Glutamatergic neuron (in vitro differentiated cells): ENCODE measurements at places on chromosomes 7 and 10. TPM values are rescaled to one million over a fixed set of nuclear protein-coding genes. Genes with fewer than 3 reads are reported as not detected.
A peak's percentile ranks its signal among the peaks of the same experiment; 100 is the strongest.

GRCh38 chr10:46536171-46536570 is 20.3 kb downstream of the GPRIN2 start:
- no peak overlapping the region for H3K4me3 ChIP-seq
- H3K27me3 ChIP-seq = peaks cover 9% of the 10 kb centered on the region
- H3K27ac ChIP-seq = no peak overlapping the region
- DNase-seq = peak; percentile 15
- no peaks in the 10 kb centered on the region for H3K36me3 ChIP-seq

GRCh38 chr10:4742217-4742616 is 83.8 kb upstream of the AKR1E2 start:
- no peaks in the 10 kb centered on the region for H3K4me1 ChIP-seq
- H3K4me3 ChIP-seq = no peak overlapping the region
- no peaks in the 10 kb centered on the region for H3K27me3 ChIP-seq
- DNase-seq = no peak
- H3K36me3 ChIP-seq = no peaks in the 10 kb centered on the region

DNA sequence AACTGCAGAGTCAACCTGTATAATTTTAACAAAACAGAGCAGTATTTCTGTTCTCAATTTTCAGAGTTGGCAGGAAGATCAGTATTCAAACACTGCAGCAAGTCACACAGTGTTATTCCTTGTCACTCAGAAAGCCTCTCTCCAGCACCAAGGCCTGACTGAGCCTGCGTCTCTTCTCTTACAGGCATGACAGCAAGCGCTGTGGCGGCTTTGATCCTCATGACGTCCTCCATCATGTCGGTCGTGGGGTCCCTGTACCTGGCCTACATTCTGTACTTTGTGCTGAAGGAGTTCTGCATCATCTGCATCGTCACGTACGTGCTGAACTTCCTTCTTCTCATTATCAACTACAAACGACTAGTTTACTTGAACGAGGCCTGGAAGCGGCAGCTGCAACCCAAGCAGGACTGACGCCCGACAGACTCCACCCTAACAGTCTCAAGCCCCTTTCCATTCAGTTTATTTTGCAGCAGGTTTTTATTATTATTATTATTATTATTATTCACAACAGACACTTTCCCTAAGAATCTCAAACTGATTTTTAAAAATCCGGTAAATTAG is 28.0 kb downstream of the GUSB start:
- H3K4me3 ChIP-seq = no peak overlapping the region
- DNase-seq = no peak
- no peaks in the 10 kb centered on the region for H3K4me1 ChIP-seq

DNA sequence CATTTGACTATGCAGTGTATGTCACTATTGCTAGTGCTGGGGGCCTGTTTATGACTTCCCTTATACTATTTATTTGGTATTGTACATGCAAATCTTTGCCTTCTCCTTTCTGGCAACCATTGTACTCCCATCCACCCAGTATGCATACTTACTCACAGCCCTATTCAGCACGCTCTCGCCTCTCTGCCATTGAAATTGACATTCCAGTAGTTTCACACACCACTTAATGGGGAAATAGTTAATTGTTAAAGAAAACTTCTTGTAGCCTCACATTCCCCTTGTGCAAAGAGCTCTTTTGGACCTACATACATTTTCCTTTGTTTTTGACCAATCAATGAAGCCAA is 9.9 kb downstream of the CLDN12 start:
- no peak for DNase-seq
- no peaks in the 10 kb centered on the region for H3K4me1 ChIP-seq
- no peaks in the 10 kb centered on the region for H3K36me3 ChIP-seq
- no peak overlapping the region for H3K27ac ChIP-seq
- peaks cover 1% of the 10 kb centered on the region for H3K27me3 ChIP-seq
- no peak overlapping the region for H3K4me3 ChIP-seq

GRCh38 chr7:151409667-151410404 is at the start of gene WDR86:
Gene WDR86, minus strand, starts transcription at chr7:151410038. Its CDS starts 449 bp downstream, at chr7:151409589.
- peaks cover 13% of the 10 kb centered on the region for H3K27me3 ChIP-seq
- H3K27ac ChIP-seq = peak within 1 kb of the TSS; percentile 89
- peak within 1 kb of the TSS; percentile 88 for H3K4me3 ChIP-seq
- no peaks in the 10 kb centered on the region for H3K36me3 ChIP-seq

- no peaks in the 10 kb centered on the region for H3K27me3 ChIP-seq
- H3K4me1 ChIP-seq = peaks cover 5% of the 10 kb centered on the region
- H3K36me3 ChIP-seq = no peaks in the 10 kb centered on the region
- no peak overlapping the region for H3K4me3 ChIP-seq
These were observed 6.0 kb downstream of the MEOX2 start for GRCh38 chr7:15680446-15680845.

GRCh38 chr10:96400465-96400864 is 41.7 kb upstream of the OPALIN start:
- DNase-seq = no peak
- no peaks in the 10 kb centered on the region for H3K36me3 ChIP-seq
- peaks cover 6% of the 10 kb centered on the region for H3K4me1 ChIP-seq
- no peaks in the 10 kb centered on the region for H3K27me3 ChIP-seq
- no peak overlapping the region for H3K27ac ChIP-seq

- H3K4me3 ChIP-seq = no peak overlapping the region
- no peaks in the 10 kb centered on the region for H3K36me3 ChIP-seq
- H3K4me1 ChIP-seq = no peaks in the 10 kb centered on the region
- no peak overlapping the region for H3K27ac ChIP-seq
- no peak for DNase-seq
- peaks cover 2% of the 10 kb centered on the region for H3K27me3 ChIP-seq
These were observed 8.4 kb upstream of the BMPR1A start for GRCh38 chr10:86747796-86748581.

- H3K4me3 ChIP-seq = no peak overlapping the region
- H3K27me3 ChIP-seq = peaks cover 2% of the 10 kb centered on the region
- H3K4me1 ChIP-seq = peaks cover 3% of the 10 kb centered on the region
- no peak overlapping the region for H3K27ac ChIP-seq
- peaks cover 4% of the 10 kb centered on the region for H3K36me3 ChIP-seq
These were observed 85.3 kb upstream of the UNC5B start for GRCh38 chr10:71127104-71127503.

DNA sequence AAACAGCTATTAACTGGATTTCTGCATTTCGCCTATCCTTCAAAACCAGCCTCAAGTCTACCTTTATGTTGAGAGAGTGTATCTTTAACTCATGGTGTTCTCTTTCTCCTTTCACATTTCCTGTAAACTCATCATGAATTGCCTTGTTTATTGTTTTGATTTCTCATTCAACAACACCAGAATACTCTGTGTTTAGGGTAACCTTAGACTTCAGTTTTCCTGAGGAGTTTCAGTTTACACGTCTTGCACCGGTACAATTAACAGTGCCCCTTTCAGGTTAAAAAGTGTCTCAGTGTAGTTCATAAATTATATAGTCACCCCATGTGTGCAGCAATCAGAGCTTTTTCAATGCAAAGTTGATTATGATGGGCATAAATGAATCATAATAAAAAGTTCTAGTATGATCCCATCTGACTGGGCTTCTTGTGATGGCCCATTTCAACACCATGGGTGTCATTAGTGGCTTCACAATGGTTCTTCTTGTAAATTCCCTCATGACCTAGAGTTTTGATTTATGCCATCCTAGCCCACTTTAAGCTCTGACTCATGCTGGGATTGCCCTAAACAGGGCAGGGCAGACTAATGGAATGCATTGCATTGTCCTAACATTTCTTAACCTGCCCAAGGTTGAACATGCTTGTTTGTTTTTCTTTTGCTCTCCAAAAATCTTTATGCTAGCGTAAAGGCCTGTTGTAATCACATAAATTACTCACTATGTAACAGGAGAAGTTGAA is 22.0 kb downstream of the ITGB8 start:
- no peak for DNase-seq
- H3K27ac ChIP-seq = no peak overlapping the region
- H3K27me3 ChIP-seq = peaks cover 1% of the 10 kb centered on the region
- H3K4me1 ChIP-seq = peaks cover 8% of the 10 kb centered on the region

GRCh38 chr7:2154121-2154520 is 78.6 kb downstream of the MAD1L1 start:
- no peak overlapping the region for H3K27ac ChIP-seq
- H3K4me1 ChIP-seq = peaks cover 43% of the 10 kb centered on the region
- DNase-seq = no peak
- H3K36me3 ChIP-seq = peaks cover 6% of the 10 kb centered on the region
- H3K4me3 ChIP-seq = no peak overlapping the region

DNA sequence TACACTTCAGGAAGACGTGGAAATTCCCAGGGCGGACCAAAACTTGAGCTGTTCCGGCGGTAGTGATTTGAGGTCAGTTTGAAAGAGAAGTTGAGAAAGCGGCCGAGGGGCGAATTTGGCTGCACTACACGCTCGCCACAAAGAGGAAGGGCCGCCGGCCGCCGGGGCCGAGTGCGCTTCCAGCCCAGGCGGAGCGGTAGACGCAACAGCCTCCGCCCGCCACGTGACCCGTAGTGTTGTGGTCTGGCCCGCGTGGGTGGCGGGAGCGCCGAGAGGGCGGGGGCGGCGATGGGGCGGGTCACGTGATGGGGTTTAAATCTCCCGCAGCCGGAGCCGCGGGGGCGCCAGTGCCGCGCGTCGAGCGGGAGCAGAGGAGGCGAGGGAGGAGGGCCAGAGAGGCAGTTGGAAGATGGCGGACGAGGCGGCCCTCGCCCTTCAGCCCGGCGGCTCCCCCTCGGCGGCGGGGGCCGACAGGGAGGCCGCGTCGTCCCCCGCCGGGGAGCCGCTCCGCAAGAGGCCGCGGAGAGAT is at the start of gene SIRT1:
Gene SIRT1, plus strand, starts transcription at position 344 of the 529 bp plus-strand sequence. Its CDS starts 66 bp downstream, at position 410.
- peaks cover 5% of the 10 kb centered on the region for H3K27me3 ChIP-seq
- H3K36me3 ChIP-seq = peaks cover 4% of the 10 kb centered on the region
- peak within 1 kb of the TSS; percentile 95 for H3K27ac ChIP-seq
- peaks cover 5% of the 10 kb centered on the region for H3K4me1 ChIP-seq

DNA sequence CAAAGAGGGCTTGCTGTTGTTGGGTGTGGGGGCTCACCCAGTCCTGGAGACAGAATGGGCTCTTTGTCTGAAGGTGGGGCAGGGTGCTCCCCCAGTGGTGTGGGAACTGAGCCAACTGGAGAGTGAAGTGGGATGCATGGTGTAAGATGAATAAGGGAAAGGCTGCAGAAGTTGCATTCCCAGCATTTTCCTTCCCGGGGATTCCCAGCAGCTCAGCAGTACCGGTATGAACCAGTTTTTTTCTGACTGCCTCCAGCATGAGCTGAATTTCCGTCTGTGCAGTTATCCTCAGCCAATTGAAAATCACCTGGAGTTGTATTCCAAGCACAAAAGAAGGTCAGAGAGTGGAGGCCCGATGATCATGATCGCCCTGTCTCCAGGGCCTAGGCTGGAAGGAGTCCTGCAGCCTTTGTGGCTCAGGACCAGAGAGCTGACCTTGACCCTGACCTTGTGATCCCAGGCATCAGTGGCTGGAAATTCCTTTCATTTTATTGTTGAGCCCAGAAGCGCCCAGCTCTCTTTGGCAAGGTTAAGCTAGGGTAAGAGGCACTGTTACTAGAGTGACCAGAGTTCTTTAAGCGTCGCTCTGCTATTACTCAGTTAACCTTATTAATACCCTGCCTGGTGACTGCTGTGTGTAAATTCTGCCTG is 33.4 kb downstream of the OGDH start:
- H3K36me3 ChIP-seq = no peaks in the 10 kb centered on the region
- H3K4me3 ChIP-seq = no peak overlapping the region
- H3K27ac ChIP-seq = peak overlapping the region; percentile 64
- no peaks in the 10 kb centered on the region for H3K27me3 ChIP-seq
- DNase-seq = no peak
- peaks cover 25% of the 10 kb centered on the region for H3K4me1 ChIP-seq

DNA sequence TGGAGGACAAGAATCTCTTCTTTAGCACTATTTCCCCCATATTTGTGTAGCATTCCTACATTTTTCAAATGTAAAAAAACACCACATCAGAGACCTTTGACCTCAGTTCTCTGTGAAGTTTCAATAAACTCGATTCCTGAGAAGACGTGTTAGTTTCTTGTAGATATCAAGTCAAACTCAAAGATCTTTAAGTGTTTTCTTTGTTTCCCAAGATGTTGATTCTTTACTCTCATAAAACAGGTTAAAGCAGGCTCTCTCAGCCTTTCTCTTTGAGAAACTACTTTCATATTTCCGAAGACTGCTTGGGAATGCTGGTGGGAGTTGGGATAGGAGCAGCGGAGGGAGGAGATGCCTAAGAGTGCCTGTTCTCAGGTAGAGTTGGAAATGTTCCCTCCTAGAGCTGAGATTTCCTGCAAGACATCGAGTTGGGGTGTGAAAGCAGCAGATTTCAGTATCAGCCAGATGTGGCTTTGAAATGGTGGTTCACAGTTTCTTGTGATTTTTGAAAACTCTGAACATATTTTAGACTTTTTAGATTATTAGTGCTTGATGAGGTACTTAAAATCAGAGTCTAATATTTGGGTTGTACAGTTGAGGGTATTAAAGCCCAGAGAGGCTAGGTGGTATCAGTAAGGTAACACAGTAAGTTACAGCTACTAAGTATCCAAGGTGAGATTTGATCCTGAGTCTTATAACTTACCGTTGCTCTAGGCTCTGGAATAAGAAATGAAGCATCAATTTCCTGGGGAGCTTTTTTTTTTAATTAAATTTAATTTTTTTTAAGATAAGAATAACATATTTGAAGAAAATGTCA is 13.9 kb downstream of the ADK start:
- H3K36me3 ChIP-seq = no peaks in the 10 kb centered on the region
- no peak for DNase-seq
- no peaks in the 10 kb centered on the region for H3K27me3 ChIP-seq
- H3K4me3 ChIP-seq = no peak overlapping the region

DNA sequence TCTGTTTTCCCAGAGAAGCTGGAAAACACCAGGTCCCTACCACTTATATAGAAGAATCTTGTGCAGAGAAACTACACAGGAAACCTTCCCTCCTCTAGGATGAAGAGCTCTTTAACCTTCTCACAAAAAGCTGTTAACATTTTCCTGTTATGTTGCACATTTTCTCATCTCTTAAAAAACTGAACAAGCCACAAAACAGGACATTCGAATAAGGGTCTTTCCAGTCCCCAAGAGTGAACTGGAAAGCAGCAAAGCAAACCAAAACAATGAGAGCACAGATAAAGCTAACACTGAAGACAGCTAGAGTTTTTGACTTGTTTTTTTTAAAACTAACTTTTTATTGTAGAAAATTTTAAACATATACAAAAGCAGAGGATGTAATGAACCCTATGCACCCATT is 82.7 kb downstream of the RNF216 start:
- H3K4me3 ChIP-seq = no peak overlapping the region
- H3K27ac ChIP-seq = peak overlapping the region; percentile 40
- no peaks in the 10 kb centered on the region for H3K36me3 ChIP-seq
- H3K27me3 ChIP-seq = peaks cover 2% of the 10 kb centered on the region

DNA sequence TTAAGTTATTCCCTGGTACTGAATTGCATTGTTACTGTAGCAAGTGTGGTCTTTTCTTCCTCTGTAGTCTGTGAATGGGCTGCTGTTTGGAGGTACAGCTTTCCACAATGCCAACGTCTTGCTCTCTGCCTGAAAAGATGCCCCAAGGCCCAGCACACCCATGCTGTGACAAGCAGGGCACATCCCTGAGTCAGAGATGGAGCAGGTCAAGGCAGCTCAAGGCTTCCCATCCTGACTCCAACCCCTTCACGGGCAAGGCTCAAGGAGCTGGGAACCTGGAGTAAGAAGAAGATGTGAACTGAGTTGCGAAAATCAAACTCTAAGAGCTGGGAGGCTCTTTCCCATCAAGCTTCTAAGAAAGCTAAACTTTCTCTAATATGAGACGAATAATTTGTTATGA is 27.2 kb downstream of the SVIL start:
- DNase-seq = no peak
- H3K36me3 ChIP-seq = no peaks in the 10 kb centered on the region
- peaks cover 11% of the 10 kb centered on the region for H3K27me3 ChIP-seq
- peaks cover 34% of the 10 kb centered on the region for H3K4me1 ChIP-seq
- H3K4me3 ChIP-seq = no peak overlapping the region

The DPYSL4 gene
- 402 TPM for total RNA-seq

The CLRN3 gene
- not detected for total RNA-seq

The PSPH gene
- total RNA-seq = 51.6 TPM

The NPC1L1 gene
- not detected for total RNA-seq

The TUBB8 gene
- total RNA-seq = 1.1 TPM

The CRHR2 gene
- 2.4 TPM for total RNA-seq

The CYP2E1 gene
- total RNA-seq = 7.1 TPM

The CFAP46 gene
- 5.2 TPM for total RNA-seq

The PTF1A gene
- not detected for total RNA-seq

The CYP2C9 gene
- not detected for total RNA-seq
